K562 (cell line): ENCODE measurements at places on chromosomes 11 and 22. TPM values are rescaled to one million over a fixed set of nuclear protein-coding genes. Genes with fewer than 3 reads are reported as not detected.
A peak's percentile ranks its signal among the peaks of the same experiment; 100 is the strongest.

Gene FAM111B
- polyA plus RNA-seq: 0.07 TPM in 1 of 2 replicates, not detected in the other

Gene MGAT3
- 6.0 and 7.0 TPM in 2 replicates for polyA plus RNA-seq

DNA sequence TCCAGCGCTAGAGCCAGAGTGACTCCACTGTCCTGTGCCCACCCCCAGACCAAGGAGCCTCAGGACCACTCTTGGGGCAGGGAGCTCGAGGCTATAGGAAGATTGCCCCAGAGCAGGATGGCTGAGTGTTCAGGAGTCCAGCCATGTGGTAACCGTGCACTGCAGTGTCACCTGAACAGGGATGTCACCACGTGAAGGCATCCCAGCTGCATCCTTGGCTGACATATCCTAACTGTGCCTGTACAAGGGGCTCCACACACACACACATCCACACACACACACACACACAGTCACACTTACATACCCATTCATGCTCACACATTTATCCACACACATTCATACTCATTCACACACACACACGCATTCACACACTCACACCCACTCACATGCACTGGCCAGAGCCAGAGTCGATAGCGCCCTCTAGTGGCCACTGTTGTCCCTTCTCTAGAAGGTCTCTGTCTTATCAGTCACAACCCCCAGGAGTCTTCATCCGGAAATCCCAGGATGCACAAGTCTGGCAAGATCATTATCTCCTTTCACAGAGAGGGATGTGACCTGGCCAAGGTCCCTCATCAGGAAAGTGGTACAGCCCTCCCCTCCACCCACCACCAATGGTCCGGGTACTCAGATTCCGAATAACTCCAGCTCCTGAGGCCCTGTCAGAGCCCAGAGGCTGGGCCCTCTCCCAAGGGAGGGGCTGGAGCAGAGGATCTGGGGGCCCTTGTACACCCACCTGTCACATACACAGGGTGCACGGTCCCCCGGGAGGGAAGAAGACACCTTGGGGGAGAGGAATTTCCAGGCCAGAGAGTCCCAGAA lies 55.1 kb downstream of the IGLL5 start:
- peak; percentile 99 for DNase-seq

DNA sequence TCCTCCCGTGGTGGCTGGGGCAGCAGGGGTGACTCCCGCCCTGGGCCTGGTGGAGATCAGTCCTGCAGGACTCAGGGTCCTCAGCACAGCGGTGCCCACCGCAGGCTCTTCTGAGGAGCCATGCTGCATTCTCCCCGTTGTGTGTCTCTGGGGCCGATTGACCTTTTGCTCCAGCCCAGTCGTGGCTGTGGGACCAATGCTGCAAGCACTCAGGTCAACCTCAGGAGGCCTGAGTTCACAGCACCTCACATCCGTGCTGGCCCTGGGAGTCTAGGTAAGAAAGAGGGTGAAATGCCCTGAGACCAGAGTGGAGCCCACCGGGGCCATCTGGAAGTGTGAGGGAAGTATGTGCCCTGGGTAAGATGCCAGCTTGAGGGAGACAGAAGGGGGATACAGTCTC lies 316.1 kb upstream of the B3GAT1 start:
- no peak for DNase-seq

- peak; percentile 98 for DNase-seq
Measured at GRCh38 chr22:20418211-20418788, 19.3 kb downstream of the SCARF2 start.

- no peak for DNase-seq
Measured at GRCh38 chr22:49541693-49542230, 285.9 kb downstream of the BRD1 start.

DNA sequence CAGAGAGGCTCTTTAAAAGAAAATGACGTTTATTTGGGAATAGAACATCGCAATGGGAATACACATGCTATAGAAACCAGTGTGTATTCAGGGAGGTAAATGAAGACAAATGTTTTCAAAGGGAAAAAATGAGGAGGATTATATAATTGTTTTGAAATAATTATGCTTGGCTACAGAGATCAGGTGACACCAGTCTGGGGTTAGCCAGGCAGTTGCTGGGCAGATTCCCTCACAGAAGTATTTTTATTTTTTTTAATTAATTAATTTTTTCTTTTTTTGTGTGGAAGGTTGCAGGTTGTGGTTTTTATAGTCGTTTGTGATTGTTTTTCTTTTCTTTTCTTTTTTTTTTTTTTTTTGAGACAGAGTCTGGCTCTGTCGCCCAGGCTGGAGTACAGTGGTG lies 5.6 kb upstream of the STARD10 start:
- no peak for DNase-seq
